HFFc6 (cell line): ENCODE measurements at places on chromosomes 11 and 22.

DNA sequence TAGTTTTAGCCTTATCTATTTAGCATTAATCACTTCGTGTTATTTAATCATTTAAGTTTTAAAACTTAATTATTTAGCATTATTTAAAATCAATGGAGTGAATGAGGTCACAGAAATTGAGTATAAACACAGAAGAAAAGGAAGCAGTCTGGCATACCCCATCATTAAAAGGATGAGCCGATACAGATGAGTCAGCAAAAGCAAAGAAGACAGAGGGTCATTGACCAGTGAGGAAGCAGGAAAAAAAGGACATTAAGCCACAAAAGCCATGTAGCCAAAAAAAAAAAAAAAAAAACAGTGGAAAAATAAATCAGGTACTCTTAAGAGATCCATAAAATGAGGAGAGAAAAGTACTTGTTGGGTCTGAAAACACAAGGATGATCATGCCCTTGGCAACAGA, 71.5 kb downstream of the TYR start:
- H3K4me3 ChIP-seq = no peak overlapping the region
- H3K36me3 ChIP-seq = no peaks in the 10 kb centered on the region
- no peak overlapping the region for H3K27ac ChIP-seq
- H3K27me3 ChIP-seq = no peaks in the 10 kb centered on the region

GRCh38 chr11:913043-913442, 2.4 kb upstream of the CHID1 start:
- H3K4me3 ChIP-seq = no peak overlapping the region
- H3K36me3 ChIP-seq = no peaks in the 10 kb centered on the region
- no peak for DNase-seq
- H3K27me3 ChIP-seq = no peaks in the 10 kb centered on the region; the same call in 1 of the 2 replicates

DNA sequence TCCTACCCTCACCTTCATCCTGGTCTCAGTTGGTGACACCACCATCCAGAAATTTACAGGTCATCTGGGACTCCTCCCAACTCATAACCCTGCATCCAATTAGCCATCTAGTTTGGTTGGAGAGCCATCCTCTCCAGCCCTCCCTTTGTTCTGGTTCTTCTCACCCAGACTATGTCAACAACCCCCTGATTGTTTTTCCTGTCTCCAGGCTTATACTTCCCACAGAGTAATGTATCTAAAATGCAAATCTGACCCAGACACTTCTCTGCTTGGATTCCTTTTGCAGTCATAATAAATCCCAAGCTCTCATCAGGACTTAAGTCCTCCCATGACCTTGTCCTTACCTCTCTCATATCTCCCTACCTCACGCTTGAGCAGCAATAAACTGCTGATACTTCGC, 3.0 kb downstream of the TTC12 start:
- DNase-seq = no peak
- no peaks in the 10 kb centered on the region for H3K27me3 ChIP-seq
- no peak overlapping the region for H3K27ac ChIP-seq
- H3K36me3 ChIP-seq = peaks cover 28% of the 10 kb centered on the region
- no peak overlapping the region for H3K4me3 ChIP-seq

GRCh38 chr11:27451244-27451965, 21.2 kb downstream of the LGR4 start:
- DNase-seq = no peak
- no peak overlapping the region for H3K4me3 ChIP-seq
- 0 out of 2 replicates have a peak overlapping the region, but pooled peaks have one; percentile 0 for H3K27ac ChIP-seq
- no peaks in the 10 kb centered on the region for H3K36me3 ChIP-seq
- H3K27me3 ChIP-seq = no peaks in the 10 kb centered on the region; the same call in 1 of the 2 replicates
- peaks cover 62% of the 10 kb centered on the region for H3K4me1 ChIP-seq
